ENCODE measurements at places on chromosomes 7 and 10.

- DNase-seq: no peak
These were observed 144.7 kb downstream of the RPS24 start for GRCh38 chr10:78178397-78178796.

DNA sequence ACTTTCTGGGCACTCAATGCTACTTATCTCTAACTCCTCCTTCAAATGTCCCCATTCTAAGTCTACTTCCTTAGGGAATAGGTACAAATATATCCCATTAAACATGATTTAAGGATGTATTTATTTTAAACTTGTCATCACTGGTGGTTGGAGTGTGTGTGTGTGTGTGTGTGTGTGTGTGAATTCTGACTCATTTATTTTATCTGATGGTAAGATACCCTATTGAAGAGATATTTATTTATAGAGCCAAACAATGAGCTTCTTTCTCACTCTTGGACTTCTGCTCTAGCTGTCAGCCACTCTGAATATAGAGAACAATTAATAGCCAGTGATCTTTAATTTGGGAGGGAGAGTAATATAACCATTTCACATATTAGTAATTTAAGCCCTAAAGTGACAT lies 17.8 kb upstream of the MAGI2 start:
- no peak for DNase-seq

DNA sequence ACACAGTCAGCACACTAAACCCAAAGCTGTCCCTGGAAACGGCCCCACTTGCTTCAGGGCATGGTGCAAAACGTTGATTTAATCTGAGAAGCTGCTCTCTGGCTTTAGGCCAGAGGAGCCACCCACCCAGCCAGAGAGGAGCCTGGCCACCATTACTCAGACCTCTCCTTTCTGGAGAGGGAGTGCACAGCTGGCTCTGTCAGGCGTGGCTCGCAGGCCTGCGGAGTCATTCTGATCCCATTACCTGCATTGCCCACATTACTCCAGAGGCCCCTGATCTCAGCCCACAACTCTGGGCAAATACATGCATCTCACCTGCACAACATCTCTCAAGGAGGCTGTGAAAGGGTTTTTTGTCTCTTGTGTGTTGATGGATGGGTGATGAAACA lies 370.0 kb upstream of the IGFBP3 start:
- peak; percentile 86 for DNase-seq

- DNase-seq: no peak
These were observed 107.8 kb downstream of the ARHGAP12 start for GRCh38 chr10:31820778-31821369.

DNA sequence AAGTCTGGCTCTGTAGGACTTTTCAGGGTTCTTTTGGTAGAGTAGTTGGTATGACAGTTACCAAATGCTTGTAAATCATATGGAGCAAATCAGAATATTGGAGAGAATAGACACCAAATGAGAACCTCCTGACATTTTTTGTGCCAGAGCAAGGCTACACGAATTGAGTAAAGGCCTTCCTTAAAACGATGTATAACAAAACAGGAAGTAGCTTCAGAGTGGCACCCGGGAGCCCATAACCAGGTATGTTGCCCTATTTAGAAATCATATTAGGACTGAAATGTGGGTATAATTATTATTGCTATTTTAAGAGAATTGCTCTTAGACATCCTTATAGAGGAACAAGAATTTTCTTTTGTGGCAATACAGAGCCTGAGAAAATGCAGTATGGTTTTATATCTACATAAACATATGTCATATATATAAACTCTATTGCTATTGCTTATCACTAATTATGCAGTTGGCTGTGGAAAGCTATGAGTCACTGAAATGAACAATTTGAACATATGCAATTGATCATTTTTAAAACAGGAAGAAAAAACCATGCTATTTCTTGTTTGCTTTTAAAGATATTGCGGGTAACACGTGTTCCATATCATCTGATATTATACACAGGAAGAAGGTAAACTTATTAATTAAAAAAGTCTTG lies 197.4 kb upstream of the MTPN start:
- no peak for DNase-seq

GRCh38 chr7:15854841-15855524 lies 168.5 kb upstream of the MEOX2 start:
- DNase-seq: no peak

GRCh38 chr7:136058546-136058945 lies 81.4 kb upstream of the MTPN start:
- no peak for DNase-seq

DNA sequence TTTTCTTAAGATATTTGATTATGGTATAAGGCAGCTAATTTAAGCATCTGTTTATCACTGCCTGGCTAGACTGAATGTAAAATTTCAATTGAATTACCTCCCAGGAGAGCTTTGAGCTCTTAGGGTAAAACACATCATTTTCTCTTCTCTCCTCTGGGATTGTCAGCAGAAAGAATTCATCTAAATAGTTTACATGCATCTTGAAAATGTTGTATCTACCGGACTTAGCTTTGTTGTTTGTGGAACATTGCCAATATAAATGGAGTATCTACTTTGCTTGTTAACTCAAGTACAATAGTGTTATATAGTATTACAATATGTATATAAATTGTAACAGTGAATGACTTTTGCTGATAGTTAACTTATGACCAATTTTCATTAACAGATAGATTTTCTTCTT lies 73.3 kb downstream of the TAF3 start:
- DNase-seq: no peak

GRCh38 chr10:123585477-123586445 lies 80.4 kb upstream of the GPR26 start:
- no peak for DNase-seq

- no peak for DNase-seq
These were observed 63.8 kb downstream of the TASOR2 start for GRCh38 chr10:5748394-5748803.

- DNase-seq: no peak
These were observed 326.5 kb downstream of the CNTNAP2 start for GRCh38 chr7:146443102-146443501.

DNA sequence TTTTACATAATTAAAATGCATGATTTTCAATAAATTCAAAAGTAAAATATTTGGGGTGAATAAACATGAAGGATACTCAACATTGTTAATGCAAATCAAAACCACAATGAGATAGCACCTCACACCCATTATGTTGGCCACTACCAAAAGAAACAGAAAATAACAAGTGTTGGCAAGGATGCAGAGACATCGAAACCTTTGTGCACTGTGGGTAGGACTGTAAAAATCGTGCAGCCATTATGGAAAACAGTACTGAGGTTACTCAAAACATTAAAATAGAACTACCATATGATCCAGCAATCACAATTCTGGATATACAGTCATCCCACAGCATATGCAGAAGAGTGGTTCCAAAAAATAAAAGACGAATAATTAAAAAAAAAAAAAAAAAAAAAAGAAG lies 13.1 kb downstream of the EZH2 start:
- no peak for DNase-seq

- no peak for DNase-seq
These were observed 56.8 kb downstream of the AUTS2 start for GRCh38 chr7:69654849-69655707.

DNA sequence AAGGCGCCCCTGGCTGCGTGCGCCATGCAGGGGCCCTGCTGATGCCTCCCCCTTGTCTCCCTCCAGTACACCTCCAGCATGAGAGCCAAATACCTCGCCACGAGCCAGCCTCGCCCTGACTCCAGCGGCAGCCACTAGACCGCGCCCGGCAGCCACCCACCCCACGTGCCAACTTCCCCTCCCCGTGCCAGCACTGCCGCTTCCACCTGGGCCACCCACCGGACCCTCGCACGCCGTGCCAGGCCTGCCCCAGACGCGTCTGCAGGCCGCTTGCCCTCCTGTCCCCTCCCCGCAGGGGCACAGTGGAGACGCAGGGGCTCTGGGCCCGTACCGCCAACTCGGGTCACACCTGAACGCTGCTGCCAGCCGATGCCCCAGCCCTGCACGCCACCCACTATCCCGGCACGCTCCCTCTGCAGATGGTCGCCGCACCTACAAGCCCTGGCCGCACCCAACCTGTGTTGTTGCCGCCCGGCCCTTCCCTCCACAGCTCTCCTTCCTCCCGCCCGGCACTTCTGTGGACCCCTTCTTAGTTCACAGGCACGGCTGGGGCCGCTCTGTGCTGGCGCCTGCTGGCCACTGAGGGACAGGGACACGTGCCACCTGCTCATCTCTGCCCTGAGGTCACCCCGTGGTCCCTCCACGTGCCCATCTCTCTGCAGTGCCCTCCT lies 26.3 kb upstream of the AMZ1 start:
- DNase-seq: peak; percentile 40

DNA sequence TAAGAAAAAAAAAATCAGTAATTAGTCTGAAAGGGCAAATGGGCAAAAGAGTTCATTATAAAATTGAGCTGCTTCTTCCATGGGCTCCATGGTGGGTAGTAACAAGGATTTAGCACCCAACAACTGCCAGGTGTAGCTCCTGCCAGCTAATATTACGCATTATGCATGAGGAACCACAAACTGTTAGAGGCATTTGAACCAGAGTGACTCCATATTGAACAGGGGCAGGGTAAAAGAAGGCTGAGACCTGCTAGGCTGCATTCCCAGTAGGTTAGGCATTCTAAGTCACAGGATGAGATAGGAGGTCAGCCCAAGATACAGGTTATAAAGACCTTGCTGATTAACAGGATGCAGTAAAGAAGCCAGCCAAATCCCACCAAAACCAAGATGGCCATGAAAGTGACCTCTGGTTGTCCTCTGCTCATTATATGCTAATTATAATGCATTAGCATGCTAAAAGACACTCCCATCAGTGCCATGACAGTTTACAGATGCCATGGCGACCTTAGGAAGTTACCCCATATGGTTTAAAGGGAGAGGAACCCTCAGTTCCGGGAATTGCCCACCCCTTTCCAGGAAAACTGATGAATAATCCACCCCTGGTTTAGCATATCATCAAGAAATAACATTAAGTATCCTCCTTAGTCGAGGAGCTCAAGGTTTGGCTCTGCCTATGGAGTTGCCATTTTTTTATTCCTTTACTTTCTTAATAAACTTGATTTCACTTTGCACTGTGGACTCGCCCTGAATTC lies 8.7 kb upstream of the PAPSS2 start:
- no peak for DNase-seq

GRCh38 chr10:129541200-129541599 lies 74.2 kb downstream of the MGMT start:
- DNase-seq: no peak

- no peak for DNase-seq
These were observed 330.7 kb downstream of the BMPER start for GRCh38 chr7:34236057-34236456.

DNA sequence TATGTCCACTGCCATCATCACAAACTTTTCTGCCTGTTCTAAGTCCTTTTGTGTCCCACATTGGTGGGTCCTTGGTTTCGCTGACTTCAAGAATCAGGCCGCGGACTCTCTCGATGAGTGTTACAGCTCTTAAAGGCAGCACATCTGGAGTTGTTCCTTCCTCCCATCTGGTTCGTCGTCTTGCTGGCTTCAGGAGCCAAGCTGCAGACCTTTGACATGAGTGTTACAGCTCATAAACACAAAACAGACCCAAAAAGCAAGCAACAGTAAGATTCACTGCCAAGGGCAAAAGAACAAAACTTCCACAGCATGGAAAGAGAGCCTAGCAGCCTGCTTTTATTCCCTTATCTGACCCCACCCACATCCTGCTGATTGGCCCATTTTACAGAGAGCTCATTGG lies 30.2 kb downstream of the ASNS start:
- no peak for DNase-seq

DNA sequence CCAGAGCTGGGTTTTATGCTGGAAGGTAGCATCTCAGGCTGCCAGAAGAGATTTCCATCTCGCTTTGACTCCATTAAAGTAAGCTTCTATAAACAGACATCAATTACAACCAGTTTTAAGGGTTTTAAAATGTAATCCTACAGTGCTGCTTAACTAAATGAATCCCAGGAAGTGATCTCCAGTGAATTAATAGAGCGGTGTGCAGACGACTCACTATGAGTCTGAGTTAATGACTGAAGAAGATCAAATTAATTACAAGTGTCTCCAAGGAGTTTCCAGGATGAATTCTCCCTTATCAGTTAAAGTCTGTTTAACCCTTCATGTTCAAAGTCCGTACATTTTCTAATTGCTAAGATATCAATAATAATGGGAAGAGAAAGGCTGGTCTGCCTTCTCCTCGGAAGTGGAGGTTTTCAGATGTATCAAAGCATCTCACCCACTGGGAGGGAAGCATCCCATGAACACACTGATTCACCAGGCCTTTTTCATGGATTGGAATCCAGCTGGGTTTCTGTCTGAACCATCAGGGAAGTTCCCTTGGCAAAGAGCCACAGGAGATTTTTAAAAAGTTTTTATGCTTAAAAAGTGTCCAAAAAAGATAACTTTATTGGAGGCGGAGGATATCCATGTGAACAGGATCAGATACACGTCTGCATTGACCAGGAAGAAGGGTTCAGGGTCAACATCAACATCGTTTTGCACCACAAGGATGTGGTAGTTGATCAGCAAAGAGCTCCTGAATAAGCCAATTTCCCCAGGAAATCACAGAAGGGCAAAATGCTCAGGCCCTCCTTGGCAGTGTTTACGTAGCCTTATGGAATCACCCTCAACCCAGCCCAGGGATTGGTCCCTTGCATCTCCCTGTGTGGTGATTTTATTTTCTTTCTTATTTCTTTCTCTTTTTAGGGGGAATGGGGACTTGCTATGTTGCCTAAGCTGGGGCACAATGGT lies 288.2 kb downstream of the POU6F2 start:
- no peak for DNase-seq

DNA sequence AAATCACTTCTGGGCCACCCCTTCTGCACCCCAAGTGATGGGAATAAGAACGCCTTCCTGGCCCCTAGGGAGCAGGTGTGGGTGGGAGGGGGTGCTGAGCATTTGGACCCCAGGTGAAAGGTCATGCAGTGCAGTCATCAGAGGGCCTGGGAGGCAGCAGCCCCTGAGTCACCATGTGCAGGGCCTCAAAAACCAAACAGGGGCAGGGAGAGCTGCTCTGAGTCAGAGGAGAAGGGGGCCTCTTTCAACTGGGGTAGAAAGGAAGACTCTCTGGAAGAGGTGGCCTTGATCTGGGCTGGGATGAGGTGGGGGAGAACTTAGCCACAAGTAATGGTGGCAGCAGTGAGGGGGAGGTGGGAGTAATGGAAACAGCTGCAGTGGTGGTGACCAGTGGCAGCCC lies 164.3 kb downstream of the BUB3 start:
- DNase-seq: no peak

- DNase-seq: no peak
These were observed 40.1 kb downstream of the PARP12 start for GRCh38 chr7:140022582-140023211.

- no peak for DNase-seq
These were observed 704.7 kb upstream of the MBL2 start for GRCh38 chr10:53477313-53477675.

Measured in BE2C (cell line).